ENCODE measurements at places on chromosomes 2 and 18.

GRCh38 chr18:28903306-28903705 lies 726.4 kb upstream of the CDH2 start:
- DNase-seq: no peak

DNA sequence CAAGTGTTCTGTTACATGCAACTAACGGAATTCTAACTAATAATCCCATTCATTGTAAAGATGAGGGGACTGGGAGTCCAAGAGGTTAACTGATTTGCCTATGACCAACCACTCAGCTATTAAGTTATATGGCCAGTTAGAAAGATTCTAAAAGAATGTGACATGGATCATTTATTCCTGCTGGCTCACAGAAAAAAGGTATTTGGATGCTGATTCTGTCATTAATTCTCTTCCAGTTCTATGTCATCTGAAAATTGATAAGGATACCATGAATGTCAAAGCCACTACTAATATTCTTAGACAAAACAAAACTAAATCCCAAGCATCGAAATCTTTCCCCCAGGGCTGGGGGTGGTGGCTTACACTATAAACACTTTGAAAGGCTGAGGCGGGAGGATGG lies 41.2 kb upstream of the GORASP2 start:
- no peak for DNase-seq

- no peak for DNase-seq
Observed at GRCh38 chr18:11324510-11324909, 175.1 kb upstream of the PIEZO2 start.

GRCh38 chr2:154697418-154698252 lies 860 bp upstream of the KCNJ3 start:
- no peak for DNase-seq

GRCh38 chr2:11558214-11558886 lies 24.5 kb downstream of the GREB1 start:
- DNase-seq: no peak

- DNase-seq: no peak
Observed at GRCh38 chr2:101892377-101892776, 99.4 kb upstream of the IL1R2 start.

DNA sequence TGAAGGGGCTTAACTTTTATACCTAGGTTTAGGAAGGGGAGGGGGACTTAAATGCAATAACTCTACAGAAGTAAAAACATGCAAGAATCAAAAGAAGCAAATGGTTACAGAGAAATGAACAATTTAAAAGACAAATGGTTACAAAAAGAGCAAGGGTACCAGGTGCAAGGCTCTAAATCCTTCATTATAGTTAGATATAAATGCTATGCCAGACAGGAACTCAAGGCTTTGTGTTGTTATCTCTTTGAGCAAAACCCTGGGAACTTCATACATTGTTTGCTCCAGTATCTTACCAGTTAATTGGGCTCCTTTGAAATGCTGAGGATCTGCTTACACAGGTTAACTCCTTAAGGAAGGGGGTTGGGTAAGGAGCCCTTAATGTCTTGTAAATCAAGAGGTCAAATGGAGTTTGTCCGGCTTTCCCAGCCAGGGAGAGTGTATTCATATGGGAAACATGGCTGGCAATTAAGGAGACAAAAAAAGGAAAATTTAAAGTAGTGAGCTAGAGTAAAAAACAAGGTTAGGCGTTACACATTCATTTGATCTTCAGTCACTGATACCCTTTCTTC lies 347.5 kb downstream of the CELF4 start:
- DNase-seq: no peak

DNA sequence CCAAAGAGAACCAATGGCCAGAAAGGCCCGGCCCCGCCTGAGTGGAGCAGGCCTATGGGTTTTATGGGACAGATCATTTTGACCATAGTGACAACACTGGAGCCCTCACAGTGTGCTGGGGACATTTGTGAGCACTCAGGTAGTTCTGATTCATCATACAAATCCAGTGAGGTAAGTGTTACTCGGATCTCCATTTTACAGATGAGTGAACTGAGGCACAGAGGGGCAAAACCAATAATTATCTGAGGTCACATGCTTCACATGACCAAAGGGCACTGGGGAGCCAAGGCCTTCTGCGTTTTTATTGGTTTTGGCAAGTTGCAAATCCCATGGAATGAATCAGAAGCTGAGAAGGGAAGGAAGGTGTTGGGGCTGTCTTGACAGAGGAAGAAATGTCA lies 111.5 kb upstream of the MGAT5 start:
- no peak for DNase-seq

DNA sequence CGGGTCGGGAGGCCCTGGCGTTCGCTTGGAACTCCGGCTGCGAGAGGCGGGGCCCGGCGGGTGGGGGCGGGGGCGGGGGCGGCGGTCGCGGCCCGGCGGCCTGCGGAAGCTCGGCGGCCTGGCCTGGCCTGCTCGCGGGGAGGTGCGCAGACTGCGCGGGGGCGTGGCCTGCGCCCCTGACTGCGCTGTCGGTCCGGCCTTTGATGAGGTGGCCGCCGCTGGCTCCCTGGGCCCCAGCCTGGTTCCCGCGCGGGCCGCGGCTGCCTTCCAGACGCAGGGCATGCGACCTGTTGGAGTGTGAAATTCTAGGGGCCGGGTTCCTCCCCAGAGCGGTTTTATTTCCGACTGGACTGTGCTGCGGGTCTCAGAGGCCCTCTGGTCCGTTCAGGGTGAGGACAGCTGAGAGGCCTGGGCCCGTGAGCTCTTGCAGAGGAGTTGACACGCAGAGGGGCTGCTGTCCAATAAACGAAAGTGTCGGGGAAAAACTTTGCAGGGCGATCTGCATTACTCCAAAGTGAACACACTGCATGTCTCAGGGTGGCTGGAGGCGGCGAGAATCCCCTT lies 629 bp downstream of the NRBP1 start:
- DNase-seq: peak; percentile 61

DNA sequence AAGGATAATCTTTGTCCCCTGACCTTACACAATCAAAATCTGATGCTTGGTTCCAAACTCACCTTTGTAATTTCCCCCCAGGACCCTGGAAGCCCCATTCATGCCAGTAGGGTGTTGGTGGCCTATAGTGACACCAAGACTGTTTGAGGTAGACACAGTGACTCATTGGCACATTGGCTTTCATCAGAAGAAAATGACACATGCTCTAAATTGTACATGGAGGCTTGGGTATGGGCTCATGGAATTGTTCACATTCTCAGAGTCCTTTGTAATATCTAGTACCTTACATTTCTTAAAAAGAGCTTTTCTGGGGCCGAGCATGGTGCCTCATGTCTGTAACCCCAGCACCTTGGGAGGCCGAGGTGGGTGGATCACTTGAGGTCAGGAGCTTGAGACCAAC lies 61.2 kb upstream of the LRPPRC start:
- DNase-seq: no peak

DNA sequence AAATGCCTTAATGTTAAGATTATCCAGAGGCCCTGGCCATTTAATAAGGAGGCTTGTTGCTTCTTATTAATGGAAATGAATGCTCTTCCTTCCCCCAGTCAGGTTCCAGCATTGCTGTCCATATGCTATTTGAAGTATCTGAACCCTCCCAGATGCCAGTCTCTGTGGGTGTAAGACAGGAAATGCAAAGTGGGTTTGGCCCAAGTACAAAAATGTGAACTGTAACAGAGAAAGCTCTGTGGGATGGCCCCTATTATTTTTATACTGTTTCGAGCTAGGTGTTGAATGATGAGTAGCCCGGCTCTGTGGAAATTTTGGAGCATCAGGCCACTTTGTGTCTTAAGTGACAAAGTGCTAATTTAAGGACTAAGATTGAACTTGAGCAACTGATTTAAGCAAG lies 141.0 kb downstream of the UXS1 start:
- no peak for DNase-seq

- no peak for DNase-seq
Observed at GRCh38 chr2:7835693-7836680, 845.9 kb upstream of the ID2 start.

- no peak for DNase-seq
Observed at GRCh38 chr2:219532378-219532649, 11.3 kb downstream of the CHPF start.

DNA sequence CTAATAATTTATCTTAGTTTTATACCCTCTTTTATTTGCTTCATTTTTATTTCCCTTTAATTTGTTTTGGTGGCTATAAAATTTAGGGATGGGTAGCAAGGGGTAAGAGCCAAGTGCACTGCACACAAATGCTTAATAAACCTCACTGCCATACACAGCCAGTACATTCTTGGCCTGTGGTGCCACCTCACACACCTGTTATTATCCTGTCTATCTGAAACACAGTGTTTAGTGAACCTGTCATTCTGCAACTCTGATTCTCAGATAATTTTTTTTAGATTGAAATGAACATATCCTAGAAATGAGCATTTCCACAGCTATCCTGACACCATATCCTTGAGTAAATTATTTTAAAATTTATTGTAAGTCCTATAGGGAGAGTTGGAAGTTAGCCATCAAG lies 807.5 kb downstream of the DCC start:
- DNase-seq: no peak

DNA sequence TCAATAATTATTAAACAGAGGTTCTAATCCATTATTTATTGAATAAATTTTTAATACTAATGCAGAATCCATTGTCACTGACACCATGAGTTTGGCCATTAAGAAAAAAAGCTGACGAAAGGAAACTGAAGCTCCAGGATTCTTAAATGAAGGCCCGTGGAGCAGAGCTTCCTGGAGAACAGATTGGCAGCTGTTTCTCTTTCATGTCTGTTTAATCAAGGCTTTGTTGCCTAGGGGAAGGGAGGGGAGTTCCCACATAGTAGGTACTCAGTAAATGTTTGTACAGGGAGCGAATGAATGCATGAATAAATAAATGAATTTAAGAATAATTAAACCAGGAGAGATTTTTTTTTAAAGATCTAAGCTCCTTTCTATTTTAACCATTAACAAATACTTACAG lies 315.1 kb upstream of the KLHL29 start:
- no peak for DNase-seq

DNA sequence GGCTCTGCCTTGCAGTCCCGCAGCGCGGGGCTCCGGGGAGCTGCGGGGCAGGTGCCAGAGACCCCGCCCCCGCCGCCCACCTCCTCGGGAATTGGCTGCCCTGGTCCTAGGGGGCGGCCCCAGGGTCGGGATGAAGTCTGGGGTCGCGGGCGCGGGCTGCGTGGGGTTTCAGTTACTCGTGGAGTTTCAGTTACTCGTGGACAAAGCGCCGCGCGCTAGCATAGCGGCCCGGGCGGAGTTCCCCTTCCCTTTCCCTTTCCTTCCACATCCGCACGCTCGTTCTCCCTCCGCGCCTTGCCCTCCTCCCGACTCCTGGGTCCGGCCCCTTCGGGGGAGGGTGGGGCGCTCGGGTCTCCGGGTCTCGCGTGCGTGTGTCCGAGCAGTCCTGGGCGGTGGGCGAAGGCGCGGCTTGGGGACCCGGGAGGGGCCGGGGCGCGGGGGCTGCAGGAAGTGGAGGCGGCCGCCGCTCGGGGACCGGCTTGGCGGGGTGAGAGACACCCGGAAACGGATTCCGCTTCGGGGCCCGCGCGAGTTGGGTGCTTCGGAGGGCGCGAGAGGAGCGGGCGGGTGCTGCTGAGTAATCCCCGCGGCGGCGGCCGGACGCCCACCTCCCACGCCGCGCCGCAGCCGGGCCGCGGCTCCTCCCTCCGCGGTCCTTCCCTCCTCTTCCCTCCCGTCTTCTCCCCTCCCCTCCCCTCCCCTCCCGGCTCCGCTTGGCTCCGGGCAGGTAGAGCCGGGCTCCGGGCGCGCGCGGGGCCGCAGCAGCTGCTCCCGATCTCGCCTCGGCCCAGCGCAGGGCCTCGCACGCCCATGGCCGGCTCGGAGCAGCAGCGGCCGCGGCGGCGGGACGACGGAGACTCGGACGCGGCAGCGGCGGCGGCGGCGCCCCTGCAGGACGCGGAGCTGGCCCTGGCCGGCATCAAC lies at the start of gene TTC39C:
Gene TTC39C, plus strand, starts transcription at position 693 of the 924 bp plus-strand sequence. Its CDS starts 118 bp downstream, at position 811.
- DNase-seq: peak; percentile 58

- DNase-seq: no peak
Observed at GRCh38 chr2:189834059-189834458, 49.8 kb downstream of the PMS1 start.

- DNase-seq: no peak
Observed at GRCh38 chr2:163800951-163801381, 65.2 kb upstream of the FIGN start.

DNA sequence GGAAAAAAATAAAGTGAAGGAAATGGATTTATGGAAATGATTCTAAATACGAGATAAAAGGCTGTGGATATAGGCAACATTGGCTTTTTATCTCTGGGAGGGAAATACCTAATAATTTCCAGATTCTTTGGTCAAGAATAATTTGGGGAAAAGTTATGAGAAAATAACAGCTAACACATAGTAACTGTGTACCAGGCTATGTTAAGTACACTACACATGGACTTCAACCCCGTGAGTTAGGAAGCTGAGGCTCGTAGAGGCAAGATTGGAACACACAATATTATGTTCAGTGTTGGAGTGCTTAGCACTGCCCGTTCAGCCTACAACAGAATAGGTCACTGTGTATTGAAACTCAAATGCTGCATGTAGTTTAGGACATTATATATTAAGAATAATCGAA lies 34.3 kb upstream of the GPD2 start:
- no peak for DNase-seq

DNA sequence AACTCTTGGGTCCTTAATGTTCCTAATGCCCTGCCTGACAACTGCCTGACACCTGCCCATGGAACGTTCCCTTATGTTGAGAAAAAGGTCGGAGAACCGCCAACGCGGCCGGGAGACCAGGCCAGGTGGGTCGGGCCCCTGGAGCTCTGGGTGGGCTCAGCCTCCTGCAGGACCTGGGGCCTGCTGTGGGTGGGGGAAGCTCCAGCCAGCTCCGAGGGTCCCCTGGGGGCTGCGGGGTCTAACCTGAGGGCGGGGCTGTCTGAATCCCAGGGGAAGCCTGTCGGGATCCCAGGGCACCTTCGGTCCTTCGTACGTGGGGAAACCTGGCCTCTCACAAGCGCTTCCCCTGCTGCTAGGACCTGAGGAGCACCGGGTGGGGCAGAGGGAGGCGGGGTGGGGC lies 296.0 kb downstream of the NDUFA10 start:
- no peak for DNase-seq

- no peak for DNase-seq
Observed at GRCh38 chr2:222280795-222281194, 18.0 kb downstream of the PAX3 start.

GRCh38 chr18:72460210-72460680 lies 83.9 kb downstream of the CBLN2 start:
- DNase-seq: peak; percentile 5

DNA sequence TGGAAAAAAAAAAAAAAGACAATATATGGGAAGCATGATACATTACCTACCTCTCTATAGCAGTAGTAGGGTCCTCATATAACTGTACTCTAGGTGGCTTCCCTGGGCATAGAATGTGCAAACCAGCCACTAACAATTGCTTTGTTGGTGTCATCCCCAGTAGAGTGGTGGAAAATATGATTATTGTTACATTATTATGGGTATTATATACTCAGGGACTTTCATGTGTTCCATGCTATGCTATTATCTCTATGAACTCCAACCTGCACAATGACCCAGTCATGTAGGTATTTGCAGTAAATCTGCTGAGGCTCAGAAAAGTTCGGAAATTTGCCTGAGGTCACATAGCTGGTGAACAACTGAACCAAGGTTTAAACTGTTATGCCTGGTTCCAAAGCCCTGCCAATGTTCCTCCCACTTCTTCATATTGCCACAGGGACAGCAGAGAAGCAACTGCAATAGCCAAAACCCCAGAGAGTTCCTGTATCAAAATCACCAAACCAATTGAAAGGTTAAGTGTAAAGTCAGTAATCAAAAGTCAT lies 52.6 kb upstream of the MAP4K4 start:
- DNase-seq: no peak

Data from AG09319 (cell line).